Activated CD4-positive, alpha-beta T cell treated with anti-CD3 and anti-CD28 coated beads for 1 hour (primary cell): ENCODE measurements at places on chromosomes 11 and 22.
A peak's percentile ranks its signal among the peaks of the same experiment; 100 is the strongest.

GRCh38 chr11:44842220-44842619, 108.5 kb downstream of the TP53I11 start:
- no peak for DNase-seq

DNA sequence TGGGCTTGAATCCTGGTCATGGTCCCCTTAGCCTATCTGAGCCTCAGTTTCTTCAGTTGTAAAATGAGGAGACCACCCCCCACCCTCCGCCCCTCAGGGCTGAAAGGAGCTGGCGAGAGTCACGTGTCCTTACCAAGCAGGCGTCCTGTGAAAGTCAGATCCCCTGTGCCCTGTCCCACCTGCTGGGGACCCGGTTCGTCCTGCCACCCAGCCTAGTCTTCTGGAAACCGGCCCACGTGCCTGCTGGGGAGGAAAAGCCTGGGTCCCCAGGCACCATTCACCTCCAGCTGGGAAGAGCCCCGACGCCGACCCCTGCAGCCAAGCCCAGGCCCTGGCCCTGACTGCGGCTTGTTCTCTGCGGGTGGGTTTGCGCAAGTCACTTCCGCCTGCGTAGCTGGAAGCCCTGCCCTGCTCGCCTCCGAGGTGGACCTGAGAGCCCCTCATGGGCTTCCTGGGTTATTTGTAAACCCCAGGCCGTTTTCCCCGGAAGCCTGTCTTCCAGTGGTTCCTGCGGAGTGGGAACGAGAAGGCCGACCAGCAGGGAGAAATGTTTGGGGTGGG, 679 bp upstream of the SSH3 start:
- no peak for DNase-seq

DNA sequence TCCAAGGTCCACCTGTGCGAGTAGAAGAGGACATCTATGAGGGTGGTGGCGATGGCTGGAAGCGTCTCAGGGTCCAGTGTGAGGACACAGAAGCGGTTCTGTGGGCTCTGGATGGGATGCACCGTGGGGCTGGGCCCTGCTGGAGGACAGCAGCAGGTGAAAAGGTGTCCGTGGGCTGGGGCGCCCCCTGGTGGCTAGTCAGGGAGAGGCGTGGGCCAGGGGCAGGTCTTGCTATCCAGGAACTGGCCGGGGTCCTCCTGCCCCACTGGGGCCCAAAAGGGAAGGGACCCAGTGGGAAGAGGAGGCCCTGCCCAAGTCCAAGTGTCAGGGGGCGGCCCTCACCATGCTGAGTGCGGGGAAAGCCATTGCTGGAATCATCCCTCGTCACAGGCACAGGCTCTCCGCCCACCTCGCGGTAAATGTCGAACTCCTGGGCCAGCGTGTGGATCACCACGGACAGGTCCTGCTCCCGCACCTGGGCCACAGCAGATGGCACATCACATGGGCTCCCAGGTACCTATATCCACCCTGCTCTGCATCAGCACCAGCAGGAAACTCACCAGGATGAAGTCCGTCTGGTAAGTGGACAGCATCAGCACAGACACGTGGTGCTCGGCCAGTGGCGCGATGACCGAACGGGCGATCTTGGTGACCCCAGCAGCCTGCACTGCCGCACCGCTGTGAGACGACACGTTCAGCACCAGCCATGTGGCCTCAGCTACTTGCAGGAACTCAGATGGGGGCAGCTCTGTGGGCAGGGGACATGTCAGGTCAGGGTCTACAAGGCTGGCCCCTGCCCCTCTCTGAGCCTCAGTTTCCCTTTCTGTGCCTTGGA, 2.3 kb downstream of the CASTOR1 start:
- DNase-seq, result peak; percentile 79

GRCh38 chr11:66219846-66220565, 48.4 kb upstream of the RAB1B start:
- no peak for DNase-seq

- DNase-seq, result no peak
These were observed 27.7 kb downstream of the MUC2 start for GRCh38 chr11:1102221-1102971.
